Stomach (tissue), 19 donors: ENCODE measurements at places on chromosomes 16 and 17. TPM values are rescaled to one million over a fixed set of nuclear protein-coding genes. Genes with fewer than 3 reads are reported as not detected.

DNA sequence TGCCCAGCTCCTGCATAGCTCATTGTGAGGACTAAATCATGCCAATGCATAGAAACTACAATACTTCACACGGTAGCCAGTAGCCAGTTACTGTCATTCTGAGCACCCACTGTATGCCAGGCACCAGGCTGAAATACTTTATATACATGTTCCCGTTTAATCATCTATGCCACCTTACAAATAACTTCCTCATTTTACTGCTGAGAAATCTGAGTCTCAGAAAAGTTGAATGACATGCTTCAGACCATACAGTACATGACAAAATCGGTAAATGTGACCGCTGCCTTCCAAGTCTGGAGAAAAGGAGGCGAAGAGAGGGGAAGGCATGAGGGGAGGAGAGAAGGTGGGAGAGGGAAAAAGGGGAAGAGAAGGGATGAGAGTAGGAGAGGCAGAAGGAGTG is 9.2 kb upstream of the TLCD3B start:
- no peaks in the 10 kb centered on the region for H3K36me3 ChIP-seq
- H3K27ac ChIP-seq = no peak overlapping the region
- no peak overlapping the region for H3K4me3 ChIP-seq
- no peaks in the 10 kb centered on the region for H3K4me1 ChIP-seq

DNA sequence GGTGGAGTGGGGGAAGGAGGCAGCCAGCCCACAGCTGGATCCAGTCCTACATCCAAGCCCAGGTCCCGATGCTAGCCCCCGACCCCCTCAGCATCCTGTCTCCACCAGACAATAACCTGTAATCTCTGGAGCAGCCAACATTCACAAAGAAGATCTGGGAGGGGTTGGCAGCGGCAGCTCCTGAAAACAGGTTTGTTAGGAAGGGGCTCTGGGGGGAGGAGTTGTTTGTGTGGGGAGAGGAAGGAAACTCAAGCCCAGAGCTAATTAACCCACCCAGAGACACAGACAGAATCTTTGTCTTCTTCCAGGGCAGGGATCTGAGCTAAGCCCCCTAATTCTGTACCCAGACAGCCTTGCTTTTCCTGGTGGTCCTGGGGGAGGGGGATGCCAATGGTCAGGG is 4.6 kb upstream of the C17orf113 start:
- no peak overlapping the region for H3K27ac ChIP-seq
- no peaks in the 10 kb centered on the region for H3K36me3 ChIP-seq
- no peak overlapping the region for H3K4me3 ChIP-seq
- H3K27me3 ChIP-seq = peaks cover 17% of the 10 kb centered on the region

GRCh38 chr17:55430541-55431288 is 9.1 kb upstream of the MMD start:
- H3K4me3 ChIP-seq = no peak overlapping the region
- H3K27ac ChIP-seq = no peak overlapping the region
- peaks cover 5% of the 10 kb centered on the region for H3K27me3 ChIP-seq
- H3K4me1 ChIP-seq = peaks cover 26% of the 10 kb centered on the region
- H3K36me3 ChIP-seq = no peaks in the 10 kb centered on the region
- DNase-seq = no peak

DNA sequence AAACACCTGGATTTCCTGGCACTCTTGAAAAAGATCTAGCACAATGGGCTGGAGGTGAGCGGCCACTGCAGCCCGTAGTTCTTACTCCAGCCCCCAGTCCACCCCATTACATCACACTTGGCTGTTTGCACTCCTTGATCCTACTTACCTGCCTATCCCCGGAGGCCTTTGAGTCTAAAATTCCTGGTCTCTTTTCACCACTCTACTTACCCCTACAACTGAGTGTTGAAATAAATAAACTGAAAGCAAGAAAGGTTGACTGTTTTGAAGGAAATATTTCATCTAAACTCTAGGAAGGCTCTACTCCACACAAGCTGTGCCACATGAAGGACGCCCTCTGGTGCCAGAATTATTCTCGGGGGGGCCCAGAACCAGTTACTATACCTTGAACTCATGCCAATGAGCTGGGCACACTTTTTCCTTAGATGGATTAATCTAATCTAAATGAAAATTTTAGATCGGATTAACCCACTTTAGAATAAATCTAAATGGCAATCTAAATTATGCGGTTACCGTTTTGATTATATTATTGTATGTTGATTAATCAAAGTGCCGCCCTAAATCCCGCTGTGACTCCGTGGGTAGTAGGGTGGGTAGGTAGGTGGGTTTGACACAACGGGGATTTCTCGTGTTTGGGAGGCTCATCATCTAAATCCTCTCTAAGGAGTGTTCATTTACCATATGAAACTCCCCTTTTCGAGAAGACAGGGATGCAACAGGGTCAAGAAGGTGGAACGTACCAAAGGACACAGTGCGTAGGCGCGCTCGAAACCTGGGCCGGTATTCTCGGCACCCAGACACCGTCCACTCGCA is 651 bp upstream of the EIF1 start:
- H3K27me3 ChIP-seq = no peaks in the 10 kb centered on the region
- peak overlapping the region; percentile 100 for H3K27ac ChIP-seq
- peak; percentile 82 for DNase-seq
- H3K4me1 ChIP-seq = peaks cover 23% of the 10 kb centered on the region
- H3K4me3 ChIP-seq = peak overlapping the region; percentile 90
- H3K36me3 ChIP-seq = peaks cover 37% of the 10 kb centered on the region

- H3K27ac ChIP-seq = peak overlapping the region; percentile 99
- H3K4me3 ChIP-seq = peak overlapping the region; percentile 85
- H3K27me3 ChIP-seq = peaks cover 13% of the 10 kb centered on the region
- peak; percentile 77 for DNase-seq
- H3K4me1 ChIP-seq = peaks cover 76% of the 10 kb centered on the region
- H3K36me3 ChIP-seq = peaks cover 14% of the 10 kb centered on the region
These were observed 400 bp downstream of the HCFC1R1 start for GRCh38 chr16:3023415-3023668.

DNA sequence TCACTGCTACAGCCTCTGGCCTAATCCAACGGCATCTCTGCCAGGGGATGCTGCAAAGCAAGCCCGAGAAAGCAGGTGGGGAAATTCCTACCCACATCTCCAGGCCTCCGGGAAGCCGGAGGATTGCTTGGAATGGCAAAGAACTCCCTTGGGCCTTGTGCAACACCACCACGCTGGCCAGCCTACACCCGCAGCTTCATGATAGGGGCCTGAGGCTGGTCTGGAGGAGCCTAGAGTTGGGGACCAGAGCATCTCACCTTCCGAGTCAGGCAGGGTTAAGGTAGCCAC is 20.3 kb downstream of the GGA3 start:
- H3K36me3 ChIP-seq = peaks cover 100% of the 10 kb centered on the region
- no peak overlapping the region for H3K4me3 ChIP-seq

CHD9 gene
- 8.1 TPM for polyA plus RNA-seq

ZC3H7A gene
- 20.0 TPM for polyA plus RNA-seq

PLLP gene
- 39.0 TPM for polyA plus RNA-seq

GRCh38 chr16:47854737-47855136 is 301.1 kb downstream of the ABCC12 start:
- H3K36me3 ChIP-seq = no peaks in the 10 kb centered on the region
- H3K4me1 ChIP-seq = no peaks in the 10 kb centered on the region
- H3K4me3 ChIP-seq = no peak overlapping the region
- no peak overlapping the region for H3K27ac ChIP-seq
- no peaks in the 10 kb centered on the region for H3K27me3 ChIP-seq

DNA sequence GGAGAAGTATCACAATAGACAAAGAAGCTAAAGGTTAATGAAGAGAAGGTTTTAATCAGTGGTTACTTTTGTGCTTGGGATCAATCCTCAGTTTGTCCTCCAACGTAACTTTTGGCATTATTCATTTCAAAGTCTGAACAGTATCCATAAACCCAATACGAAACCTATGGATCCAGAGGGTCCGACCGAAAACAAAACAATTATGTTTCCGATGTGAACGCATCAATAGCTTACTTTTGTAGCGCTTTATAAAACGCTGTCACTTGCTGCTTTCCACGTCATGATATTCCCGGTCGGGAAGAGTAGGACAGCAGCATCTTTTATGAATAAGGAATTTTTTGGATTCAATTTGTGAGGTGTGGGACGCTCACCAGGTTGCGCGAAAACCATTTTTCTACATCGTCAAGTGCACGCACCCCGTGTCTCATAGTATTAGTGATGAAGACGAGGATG is 383.8 kb downstream of the ZFHX3 start:
- H3K4me3 ChIP-seq = peak overlapping the region; percentile 98
- no peaks in the 10 kb centered on the region for H3K36me3 ChIP-seq
- peak overlapping the region; percentile 79 for H3K27ac ChIP-seq

ACSM2A gene
- 0.08 TPM for polyA plus RNA-seq

EFNB3 gene
- 1.6 TPM for polyA plus RNA-seq

DNA sequence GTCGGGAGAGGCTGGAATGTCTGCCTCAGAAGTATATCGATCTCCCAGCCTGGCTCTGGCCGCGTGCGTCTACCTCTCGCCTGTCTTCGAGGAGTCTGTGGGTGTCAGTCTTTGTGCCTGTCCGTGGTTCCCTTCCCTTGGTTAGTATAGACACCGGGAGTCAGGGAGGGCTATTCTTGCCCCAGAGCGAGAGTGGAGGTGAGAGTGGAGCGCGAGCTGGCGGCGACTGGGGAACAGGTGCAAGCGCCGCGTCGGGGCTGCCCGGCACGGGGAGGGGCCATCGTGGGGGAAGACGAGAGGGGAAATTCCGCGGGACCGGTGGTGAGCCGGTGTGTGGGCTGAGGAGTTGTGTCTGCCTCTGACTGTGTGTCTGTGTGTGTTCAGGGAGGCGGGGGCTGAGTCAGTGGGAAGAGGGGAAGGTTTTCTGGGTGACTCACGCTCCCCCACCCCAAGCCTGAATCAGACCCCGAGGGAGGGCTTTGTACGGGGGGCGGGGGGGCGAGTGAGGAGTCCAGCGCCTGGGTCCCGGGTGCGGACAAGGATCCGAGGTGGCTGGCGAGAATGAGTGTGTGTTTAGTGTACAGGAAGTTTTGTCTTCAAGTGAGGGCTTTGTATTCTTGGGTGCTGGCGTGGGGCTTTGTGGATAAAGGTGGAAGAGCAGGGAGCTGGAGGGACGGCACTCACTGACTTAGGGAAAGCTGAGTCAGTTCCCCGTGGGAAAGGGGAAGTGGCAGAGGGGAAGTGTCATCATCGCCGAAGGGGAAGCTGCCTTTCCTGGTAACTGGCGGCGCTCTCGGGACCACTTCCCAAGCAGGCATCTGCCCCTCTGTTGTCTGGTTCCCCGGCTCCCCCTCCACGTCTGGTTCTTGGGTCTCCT is 8.6 kb downstream of the KDM6B start:
- H3K36me3 ChIP-seq = peaks cover 37% of the 10 kb centered on the region
- H3K4me1 ChIP-seq = peaks cover 41% of the 10 kb centered on the region
- peak overlapping the region; percentile 99 for H3K27ac ChIP-seq
- DNase-seq = peak; percentile 91
- peak overlapping the region; percentile 77 for H3K4me3 ChIP-seq

KRTAP4-9 gene
- polyA plus RNA-seq = not detected

TNFRSF13B gene
- 1.8 TPM for polyA plus RNA-seq
